ENCODE measurements at places on chromosomes 13 and 19.

GRCh38 chr13:82458169-82458568 is 1424.1 kb downstream of the SLITRK1 start:
- DNase-seq: no peak

DNA sequence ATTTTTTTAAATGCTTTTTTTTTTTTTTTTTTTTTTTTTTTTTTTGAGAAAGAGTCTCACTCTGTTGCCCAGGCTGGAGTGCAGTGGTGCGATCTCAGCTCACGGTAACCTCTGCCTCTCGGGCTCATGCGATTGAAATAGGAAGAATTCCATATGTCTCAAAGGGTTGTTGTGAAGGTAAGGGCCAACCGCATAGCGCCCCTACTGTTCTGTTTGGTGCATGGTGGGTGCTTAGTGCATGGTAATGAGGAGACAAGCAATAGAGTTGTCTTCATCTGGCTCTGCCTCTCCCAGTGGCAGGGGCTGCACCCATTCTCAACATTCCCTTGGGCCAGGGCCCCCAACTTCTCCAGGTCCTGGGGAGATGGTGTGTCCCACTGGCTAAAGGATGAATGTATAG is 68.7 kb downstream of the RASL11A start:
- no peak for DNase-seq

GRCh38 chr19:35734889-35735288 is 7.4 kb downstream of the IGFLR1 start:
- DNase-seq: no peak

- no peak for DNase-seq
These were observed 23.3 kb downstream of the EXOSC8 start for GRCh38 chr13:37023871-37024270.

- DNase-seq: no peak
These were observed 9.8 kb upstream of the STK24 start for GRCh38 chr13:98586400-98587345.

DNA sequence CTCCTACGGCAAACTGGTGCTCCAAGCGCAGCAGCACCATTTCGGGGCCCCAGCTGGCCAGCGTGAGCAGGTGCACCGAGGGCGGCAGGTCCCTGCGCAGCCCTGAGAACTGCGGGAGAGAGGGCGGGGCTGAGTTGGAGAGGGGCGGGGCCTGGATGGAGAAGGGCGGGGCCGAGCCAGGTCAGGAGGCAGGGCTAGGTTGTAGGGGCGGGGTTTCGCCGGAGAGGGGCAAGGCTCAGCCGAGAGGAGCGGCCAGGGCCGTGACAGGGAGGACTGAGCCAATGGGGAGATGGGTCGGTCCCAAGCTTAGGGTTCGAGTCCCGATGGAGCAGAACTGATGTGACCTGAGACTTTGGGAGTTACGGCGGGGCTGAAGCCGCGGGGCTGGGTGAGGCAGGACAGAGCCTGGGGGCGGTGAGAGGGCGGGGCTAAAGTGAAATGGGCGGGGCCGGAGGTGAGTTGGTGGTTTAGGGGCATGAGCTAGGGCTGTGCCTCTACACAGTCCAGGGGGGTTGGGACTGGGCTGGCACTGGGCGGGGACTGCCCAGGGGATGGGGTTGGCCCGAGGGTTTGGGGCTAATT is 19.0 kb downstream of the MAN2B1 start:
- no peak for DNase-seq

DNA sequence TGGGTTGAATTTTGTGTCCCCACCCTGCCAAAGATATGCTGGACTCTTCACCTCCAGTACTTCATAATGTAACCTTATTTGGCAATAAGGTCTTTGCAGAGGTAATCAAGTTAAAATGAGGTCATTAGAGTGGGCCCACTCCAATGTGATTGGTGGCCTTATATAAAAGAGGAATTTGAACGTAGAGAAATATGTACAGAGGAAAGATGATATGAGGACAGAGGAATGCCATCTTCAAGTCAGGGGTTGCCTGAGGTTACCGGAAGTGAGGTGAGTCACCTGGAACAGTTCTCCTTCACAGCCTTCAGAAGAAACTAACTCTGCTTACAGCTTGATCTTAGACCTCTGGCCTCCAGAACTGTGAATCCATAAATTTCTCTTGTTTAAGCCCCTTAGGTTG is 69.9 kb downstream of the GPC5 start:
- no peak for DNase-seq

DNA sequence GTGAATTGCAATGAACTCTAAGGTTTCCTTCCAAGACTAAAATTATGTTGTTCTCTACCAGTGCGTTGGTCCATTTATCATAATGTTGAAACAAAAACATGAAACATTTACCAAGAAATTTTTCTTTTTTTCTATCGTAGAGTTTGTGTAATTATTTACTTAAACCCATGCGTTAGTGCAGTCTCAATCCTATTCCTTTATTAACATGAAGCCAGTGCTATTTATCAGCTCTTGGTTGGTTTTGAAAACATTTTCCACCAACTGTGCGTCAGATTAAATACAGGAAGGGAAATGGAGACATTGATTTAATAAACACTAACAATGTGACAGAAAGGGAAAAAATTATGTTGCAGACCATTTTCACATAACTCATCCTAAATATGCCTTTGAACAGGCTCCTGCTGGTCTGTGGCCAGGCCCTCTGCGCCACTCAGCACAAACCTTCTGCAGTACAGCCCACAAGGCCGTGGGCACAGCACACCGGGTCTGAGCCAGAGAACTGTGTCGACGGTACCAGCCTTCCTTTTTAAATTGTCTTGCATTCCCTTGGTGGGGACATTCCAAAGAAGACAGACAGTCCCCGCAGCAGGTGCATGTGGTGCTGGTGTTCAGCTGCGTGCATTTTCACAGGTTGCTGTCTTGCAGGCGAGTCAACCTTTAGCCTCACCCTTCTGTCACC is 135.8 kb downstream of the SHISA2 start:
- DNase-seq: no peak

DNA sequence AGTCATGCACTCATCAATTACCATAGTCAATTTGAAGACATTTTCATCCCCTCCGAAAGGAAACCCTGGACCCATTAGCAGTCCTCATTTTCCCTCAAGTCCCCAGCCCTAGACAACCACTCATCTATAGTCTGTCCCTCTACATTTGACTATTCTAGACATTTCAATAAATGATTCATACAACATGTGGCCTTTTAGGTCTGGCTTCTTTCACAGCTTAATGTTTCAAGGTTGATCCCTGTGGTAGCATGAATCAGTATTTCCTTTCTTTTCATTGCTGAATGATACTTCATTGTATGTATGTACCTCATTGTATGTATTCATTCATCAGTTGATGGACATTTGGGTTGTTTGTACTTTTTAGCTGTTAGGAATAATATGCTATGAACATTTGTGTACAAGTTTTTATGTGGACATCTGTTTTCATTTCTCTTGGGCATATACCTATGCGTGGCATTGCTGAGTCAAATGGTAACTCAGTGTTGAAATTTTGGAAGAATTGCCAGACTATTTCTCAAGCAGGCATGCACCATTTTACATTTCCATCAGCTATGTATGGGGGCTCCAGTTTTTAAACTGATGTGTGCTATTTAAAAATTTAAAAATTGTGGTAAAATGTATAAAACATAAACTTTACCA is 18.4 kb downstream of the SPATA13 start:
- DNase-seq: no peak

GRCh38 chr19:45809643-45810159 is 5.4 kb downstream of the RSPH6A start:
- no peak for DNase-seq

- DNase-seq: no peak
These were observed 3.3 kb upstream of the LILRA2 start for GRCh38 chr19:54570316-54570715.

DNA sequence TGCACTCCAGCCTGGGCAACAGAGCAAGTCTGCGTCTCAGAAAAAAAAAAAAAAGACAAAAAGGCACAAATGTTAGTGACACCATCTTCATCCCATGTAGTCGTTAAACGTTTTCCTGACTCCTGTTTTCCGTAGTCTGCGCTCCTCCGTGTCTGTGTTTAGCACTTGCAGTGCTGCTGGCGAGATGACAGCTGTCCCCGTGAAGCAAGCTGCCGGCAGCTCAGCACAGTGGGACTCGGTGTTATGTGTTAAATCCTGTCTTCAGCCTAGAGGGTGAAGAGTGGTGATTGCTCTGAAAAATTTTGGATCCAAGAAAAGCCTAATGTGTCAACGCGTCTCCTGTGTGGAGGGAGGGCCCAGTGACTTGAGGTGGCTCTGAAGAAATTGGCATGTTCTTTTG is 18.4 kb downstream of the UBXN6 start:
- DNase-seq: peak; percentile 55

GRCh38 chr13:96684469-96684868 is 309.8 kb downstream of the OXGR1 start:
- no peak for DNase-seq

GRCh38 chr13:110244071-110244830 is 62.7 kb downstream of the COL4A1 start:
- DNase-seq: no peak

GRCh38 chr19:55442372-55442961 is 633 bp downstream of the SHISA7 start:
- no peak for DNase-seq

DNA sequence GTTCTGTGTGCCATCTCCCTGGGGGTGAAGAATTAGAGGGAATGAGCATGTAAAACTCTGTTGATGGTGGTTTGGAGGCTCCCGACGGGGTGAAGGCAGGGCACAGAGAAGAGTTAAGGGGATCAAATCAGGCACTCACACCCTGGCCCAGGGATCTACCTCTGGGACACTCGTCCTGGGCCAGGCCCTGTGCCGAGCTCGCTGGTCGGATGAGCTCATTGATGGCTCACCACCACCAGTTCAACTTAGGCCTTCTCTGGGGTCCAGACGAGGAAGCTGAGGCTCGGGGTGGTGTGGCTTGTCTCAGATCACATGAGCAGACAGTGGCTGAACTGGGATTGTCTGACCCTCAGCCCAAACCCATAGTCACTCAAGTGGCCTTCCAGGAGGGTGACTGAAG is 1.6 kb downstream of the NACC1 start:
- no peak for DNase-seq

DNA sequence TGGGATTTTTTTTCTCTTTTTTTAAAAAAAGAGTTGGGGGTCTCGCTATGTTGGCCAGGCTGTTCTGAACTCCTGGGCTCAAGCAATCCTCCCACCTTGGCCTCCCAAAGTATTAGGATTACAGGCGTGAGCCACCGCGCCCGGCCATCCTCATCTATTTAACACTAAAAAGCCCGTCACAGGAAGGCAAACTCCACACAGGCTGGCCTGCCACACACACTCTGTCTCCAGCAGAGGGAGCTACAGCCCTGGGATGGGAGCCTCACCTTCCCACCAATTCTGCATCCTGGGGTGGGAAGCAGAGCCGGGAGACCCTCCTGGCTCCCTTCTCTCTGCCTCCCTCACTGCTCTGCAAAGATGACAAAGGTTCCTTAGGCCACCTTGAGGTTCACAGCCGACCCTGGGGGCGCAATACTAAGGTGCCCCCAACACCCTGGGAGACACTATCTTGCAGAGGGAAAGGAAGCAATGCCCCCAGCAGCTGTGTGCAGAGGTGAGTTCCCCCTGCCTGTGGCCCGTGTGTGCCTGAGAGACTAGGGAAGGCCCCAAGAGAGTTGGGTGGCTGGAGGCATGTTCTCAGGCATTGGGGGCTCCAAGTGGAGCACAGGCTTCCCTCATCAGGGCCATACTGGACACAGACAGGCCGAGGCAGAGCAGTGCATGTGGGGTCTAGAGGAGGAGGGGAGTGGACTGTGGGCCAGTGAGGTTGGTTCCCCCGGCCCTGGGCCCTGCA is 27.4 kb upstream of the TIMM44 start:
- peak; percentile 23 for DNase-seq

DNA sequence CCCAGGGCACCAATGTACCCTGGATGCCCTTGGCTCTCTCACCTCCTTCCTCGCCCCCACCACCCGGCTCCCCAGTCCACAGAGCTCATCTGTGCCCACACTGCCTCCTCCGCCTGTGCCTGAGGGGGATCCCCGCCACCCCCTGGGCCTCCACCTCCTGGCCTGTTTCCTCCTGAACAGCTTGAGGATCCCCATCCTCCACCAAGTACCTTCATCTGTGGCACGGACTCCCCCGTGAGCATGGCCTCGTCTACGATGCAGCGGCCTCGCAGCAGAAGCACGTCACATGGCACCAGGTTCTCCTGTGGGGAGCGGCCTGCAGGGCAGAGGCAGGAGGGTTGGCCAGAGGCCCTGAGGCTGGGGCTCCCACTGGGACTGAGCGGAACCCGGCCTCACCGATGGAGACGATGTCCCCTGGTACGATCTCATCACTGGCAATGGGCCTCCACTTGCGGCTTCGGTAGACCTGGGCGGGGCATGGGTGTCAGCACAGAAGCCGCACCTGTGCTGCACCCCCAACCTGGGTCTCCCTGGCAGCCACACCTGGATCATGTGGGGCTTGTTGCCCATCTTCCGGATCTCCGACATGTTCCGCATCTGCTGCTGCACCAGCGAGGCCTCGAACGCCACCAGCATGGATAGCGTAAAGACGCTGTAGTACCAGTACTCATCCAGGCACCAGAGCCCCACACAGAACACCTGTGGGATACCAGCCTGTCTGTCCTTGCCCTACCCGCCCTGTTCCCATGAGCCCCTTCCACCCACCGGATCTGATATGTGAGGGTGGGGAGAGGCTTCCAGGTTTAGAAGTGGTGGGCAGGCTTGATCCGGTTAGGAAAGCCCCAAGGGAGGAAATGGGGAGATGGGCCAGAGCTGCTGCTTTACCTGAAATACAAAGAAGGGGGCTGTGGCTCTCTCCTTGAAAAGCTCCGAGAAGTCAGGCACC is 6.8 kb downstream of the ATP13A1 start:
- no peak for DNase-seq

GRCh38 chr13:21583478-21583877 is 20.5 kb downstream of the MICU2 start:
- DNase-seq: no peak

DNA sequence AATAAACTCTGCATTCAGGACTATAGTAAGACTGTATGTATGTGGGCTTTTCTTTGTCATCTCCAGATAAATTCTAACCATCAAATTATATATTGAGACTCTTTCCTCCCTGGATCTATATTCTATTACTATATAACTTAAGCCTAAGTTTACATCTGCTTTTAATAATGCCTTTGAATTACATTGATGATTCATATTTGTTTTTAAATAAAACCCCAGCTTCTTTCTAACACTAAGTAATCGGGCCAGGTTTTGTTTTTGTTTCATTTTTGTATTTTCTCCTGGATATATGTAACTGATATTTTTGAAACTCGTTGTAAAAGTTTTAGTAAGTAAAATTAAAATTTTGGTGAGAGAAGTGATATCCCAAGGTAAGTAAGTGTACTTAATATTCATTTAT is 1599.1 kb downstream of the PCDH9 start:
- DNase-seq: no peak

DNA sequence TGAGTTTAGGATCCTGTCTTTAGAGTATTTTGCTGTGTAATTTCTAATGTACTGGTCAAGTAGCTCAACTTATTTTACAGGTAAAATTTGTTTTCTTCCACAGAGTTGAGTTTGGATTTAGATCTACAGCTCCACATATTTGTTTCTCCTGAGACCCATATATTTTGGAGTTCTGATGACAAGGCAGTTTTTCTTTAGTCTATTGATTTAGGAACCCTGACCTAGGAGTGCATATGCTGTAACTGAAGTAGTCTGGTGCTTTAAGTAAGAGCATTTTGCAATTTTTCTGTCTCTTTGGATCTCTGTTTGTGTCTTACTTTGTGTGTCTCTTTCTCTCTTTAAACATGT is 19.5 kb upstream of the SPRY2 start:
- DNase-seq: no peak
